M059J (cell line): ENCODE measurements at places on chromosomes 2 and 18.
A peak's percentile ranks its signal among the peaks of the same experiment; 100 is the strongest.

GRCh38 chr2:162297925-162298552 is 20.4 kb downstream of the IFIH1 start:
- peak; percentile 77 for DNase-seq

GRCh38 chr2:63525905-63526304 is 62.4 kb downstream of the WDPCP start:
- no peak for DNase-seq

GRCh38 chr2:100747996-100748615 is 71.8 kb upstream of the NPAS2 start:
- DNase-seq, result no peak

DNA sequence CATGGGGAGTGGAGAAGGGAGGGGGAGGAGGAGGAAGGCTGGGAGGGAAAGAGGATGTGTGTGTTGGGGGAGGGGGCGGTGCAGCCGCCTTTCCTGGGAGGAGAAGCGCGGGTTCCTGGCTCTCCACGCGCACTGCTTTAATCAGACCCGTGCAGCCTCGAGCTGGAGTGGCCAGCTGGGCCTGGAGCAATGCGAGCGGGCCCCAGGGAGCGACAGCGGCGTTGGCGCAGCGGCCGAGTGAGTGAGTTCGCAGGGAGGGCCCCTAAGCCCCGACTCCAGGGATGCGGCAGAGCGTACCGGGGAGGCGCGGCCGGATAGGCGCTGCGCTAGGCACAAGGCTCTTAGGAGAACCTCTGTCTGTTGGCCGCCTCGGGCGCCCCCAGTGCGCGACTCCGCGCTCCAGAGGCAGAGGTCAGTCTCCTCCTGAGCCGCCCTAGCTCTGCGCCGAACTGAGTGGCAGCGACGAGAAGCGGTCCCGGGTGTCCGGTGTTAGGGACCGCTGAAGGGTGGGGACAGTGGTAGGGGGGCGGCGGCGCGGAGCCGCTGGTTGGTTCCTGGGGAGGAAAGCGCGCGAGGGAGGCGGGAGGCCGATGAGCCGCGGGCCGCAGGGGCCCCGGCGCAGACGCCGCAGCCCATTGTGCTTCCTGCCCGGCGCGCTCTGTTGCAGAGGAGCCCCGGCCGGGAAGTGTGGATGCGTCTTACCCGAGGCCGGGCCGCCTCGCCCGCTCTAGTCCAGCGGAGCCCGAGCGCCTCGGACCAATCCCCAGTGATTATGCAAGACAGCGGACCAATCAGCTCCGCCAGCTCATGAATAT is 455 bp upstream of the DLX1 start:
- peak; percentile 97 for DNase-seq

DNA sequence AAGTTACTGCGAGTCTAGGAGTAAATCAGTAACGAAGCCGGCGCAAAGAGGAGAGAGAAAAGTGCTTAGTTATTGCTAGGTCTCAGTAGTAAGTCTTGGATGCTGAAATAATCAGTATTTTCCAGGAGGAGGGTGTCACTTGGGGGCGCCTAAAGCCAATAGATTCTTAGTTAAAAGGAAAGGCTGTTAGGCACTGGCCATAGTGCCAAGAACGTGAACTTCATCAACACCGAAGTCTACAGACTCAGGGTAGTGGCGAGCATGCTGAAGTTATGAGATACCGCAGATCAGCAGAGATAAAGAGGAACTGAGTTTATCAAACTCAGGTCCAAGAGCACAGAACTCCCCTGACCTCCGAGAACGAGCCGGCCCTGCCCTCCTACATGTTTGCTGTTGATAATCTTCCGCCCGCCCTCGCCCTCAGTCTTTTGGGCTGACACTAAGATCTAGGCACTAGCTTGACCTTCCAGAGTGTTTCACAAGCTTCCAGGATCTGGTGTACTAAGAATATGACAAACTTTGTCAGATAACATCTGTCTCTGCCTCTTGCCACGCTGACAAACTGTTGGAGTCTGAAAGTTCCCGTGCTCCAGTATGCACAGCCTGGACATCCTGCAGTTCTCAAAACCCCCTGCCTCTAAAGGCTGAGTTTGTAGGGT is 49.2 kb downstream of the CYB5A start:
- DNase-seq, result peak; percentile 14

- no peak for DNase-seq
These were observed 36.3 kb upstream of the CTDP1 start for GRCh38 chr18:79643054-79643984.

GRCh38 chr2:203713381-203713780 is 6.9 kb downstream of the CD28 start:
- DNase-seq, result no peak

DNA sequence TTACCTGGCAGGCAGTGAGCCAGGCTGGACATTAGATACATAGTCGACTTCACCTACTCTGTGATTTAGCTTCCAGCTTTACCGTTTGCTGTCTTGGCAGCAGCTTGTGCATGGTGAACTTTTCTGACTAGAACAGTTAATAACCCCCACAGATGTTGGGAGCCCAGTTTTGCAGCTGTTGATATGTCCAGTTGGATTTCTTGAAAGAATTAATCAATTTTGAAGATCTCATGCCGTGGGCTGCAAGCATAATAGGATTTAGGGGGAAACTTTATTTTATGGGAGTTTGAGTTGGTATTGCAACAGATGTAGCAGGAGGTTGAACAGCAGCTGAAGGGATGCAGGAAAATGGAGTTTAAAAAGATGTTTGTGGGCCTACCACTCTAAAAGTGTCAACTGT is 13.8 kb downstream of the MYO1B start:
- no peak for DNase-seq

GRCh38 chr2:69279211-69279610 is 107.8 kb downstream of the GFPT1 start:
- no peak for DNase-seq

DNA sequence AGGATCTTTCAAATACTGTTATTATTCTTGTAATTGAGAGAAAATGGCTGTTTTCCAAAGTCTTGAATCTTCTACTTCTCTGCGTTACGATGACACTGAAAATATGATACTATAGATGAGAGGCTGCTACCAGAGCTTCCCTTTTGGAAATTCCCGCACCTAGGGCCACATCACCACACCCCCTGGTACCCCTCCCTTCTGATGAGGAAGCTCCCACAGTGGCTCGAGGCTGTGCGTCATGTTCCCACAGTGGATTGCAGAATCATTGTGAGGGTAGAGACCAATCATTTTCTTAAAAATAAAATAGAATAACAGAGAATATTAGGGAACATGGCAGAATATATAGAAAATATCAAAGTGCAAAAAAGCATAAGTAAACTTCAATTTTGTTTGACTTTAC is 268.9 kb upstream of the SMIM21 start:
- DNase-seq, result no peak

DNA sequence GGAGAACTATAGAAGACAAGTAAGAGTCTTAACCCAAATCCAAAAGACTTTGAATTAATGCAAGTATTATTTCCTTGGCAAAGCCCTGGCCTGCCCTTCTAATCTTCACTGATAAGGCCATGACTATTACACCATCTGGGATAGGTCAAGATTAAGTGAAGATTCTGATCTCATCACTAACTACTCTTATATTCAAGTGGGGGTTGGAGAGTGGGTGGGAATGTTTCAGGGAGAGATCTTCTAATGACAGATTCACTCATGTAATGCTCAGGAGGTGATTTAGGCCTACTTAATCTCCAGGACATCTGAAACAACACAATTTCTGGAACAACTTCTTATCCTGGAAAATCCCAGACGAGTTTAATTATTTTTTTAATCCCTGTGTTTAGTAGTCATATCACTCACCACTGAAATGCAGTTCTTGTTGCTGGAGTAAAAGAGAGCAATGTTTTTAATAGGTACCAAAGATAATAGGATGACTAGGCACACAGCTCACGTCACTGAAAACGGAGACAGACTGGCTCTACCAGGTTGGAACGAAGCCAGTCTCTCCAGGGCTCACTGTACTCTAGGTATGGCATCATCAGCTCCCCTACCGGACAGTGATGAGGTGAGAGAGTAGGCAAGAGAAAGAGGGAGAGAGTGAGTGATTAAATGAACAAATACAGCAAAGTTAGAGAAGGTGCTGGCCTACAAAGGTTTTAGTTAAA is 133.1 kb downstream of the NCKAP5 start:
- peak; percentile 98 for DNase-seq

GRCh38 chr18:62729487-62730386 is 14.4 kb downstream of the PHLPP1 start:
- no peak for DNase-seq

DNA sequence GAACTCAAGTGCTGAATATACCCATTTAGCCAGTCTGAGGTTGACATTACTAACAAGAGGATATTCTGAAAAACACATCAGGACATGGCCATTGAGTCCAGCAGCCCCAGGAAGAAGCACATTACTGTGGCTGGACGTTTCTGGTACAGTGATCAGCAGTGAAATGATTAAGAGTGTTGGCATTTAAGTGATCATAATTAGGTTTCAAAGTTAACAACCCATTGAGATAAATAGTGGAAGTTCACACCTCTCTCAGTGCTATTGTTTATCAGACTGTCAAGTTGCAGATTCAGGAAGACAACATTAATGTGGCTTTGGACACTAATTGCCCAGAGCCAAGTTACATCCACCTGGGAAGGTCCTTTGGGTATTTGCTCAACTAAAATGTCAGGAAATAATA is 139.5 kb upstream of the GAREM1 start:
- DNase-seq, result no peak

- DNase-seq, result no peak
These were observed 24.0 kb downstream of the HS1BP3 start for GRCh38 chr2:20626698-20627513.

GRCh38 chr2:98479959-98480524 is 35.4 kb downstream of the INPP4A start:
- peak; percentile 88 for DNase-seq

DNA sequence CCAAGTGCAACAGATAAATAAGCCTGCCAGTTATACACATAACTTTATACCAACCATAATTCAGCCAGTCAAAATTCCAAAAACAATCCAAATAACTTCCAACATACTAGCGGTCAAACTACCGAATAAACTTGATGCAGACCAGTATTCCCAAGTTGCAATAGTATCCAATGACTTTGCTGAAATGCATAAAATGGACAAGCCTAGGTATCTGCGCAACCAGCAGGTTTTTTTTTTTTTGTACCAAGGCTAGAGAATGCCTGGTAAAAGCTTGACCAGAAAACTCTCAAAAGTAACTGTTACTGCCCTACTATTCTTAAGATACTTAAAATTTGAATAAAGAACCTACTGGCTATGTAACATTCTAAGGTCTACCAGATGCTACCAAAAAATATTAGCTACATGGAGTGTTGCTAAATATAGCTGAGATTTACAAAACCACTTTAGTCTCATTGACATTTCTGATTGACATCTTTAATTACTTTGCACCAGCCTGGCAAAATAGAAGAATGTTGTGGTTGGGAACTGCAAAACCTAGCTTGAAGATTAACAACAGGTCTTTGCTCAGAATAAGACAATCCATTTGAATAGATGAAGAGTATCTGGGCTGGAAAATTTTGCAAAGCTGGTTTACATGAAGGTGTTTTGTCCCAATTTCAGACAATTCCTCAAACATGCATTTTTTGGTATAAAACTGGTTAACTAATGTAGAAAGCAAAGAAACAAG is 7.3 kb downstream of the SRSF7 start:
- DNase-seq, result no peak

DNA sequence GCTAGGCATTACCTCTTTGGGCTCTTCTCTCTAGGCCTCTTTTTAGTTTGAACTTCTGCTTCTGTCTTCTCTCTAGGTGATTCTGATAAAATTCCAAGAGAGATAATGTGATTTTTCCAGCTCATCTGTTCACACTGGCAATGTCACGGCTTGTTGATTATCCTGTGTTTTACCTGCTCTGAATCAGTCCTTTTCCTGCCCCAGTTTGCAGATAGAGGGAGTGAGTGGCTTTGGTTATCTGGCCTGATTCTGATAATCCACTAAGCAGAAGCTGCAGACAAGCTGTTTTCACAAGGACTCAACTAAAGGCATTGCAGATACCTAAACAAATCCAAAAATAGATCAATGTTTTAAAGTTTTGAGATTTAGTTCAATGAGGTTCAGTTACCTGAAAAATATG is 111.9 kb downstream of the DCC start:
- no peak for DNase-seq

GRCh38 chr2:99205491-99205890 is 24.5 kb downstream of the MRPL30 start:
- no peak for DNase-seq

- no peak for DNase-seq
These were observed 170.6 kb upstream of the SPHKAP start for GRCh38 chr2:228352048-228352447.

DNA sequence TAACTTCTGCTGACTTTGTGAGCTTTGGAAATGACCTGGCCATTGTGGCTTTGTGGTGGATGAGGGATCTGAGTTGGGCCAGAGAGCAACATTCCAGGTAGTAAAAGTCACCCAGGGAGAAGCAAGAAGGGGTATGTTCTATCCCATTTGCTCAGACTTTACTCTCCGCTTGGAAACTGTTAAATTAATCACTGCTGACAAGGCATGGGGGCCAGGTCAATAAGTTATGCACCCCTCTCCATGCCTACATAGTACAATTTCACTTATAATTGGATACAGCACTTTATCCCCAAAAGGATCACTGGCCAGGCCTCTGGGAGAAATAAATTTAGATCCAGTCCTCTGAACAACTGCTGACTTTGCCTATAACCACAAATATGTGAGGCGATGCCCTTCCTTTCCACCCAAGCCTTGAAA is 92.1 kb downstream of the RPRM start:
- peak; percentile 47 for DNase-seq

DNA sequence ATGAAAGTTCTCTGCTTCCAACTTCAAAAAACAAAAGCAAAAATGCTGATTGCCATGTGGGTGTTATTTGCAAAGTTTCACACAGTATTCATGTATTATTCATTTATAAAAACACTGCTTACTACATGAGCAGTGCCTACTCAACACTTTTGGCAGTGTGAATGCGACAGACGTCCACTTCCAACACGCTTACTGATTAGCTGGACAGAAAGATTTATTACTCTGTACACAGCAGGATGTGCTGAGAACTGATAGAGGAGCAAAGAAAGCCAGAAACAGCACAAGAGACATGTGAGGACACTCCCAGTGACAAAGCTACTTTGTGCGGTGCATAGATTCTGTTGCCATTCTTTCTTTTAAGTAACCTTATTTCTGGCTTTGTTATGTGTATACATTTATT is 258.8 kb downstream of the DLGAP1 start:
- DNase-seq, result no peak

GRCh38 chr2:217945530-217945929 is 57.3 kb downstream of the TNS1 start:
- no peak for DNase-seq

- DNase-seq, result no peak
These were observed 146.2 kb upstream of the MSH6 start for GRCh38 chr2:47636596-47637264.

GRCh38 chr2:85763831-85764230 is 10.0 kb downstream of the ATOH8 start:
- no peak for DNase-seq

- DNase-seq, result no peak
These were observed 5.1 kb downstream of the POLR1B start for GRCh38 chr2:112547333-112547732.

DNA sequence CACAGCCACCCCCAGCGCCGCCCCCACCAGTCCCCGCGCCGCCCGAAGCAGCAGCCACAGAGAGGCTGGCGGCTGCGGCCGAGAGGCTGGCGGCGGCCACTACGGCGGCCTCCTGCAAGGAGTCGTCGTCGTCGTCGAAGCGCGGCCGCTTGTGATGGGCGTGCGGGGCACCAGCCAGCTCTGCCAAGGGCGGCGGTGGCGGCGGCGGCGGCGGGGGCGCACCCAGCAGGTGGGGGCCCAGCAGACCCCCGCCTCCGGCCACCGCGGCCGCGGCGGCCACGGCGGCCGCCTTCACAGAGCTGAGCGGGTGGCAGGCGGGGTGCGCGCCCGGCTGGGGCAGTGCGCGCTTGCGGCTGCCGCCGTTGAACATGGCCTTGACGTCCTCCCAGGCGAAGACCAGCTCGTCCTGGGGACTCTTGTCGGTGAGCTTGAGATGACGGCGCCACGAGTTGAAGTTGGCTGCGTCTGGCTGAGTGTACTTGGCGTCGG is 3.3 kb downstream of the SKOR2 start:
- no peak for DNase-seq
